ENCODE measurements at places on chromosomes 2 and 18.

DNA sequence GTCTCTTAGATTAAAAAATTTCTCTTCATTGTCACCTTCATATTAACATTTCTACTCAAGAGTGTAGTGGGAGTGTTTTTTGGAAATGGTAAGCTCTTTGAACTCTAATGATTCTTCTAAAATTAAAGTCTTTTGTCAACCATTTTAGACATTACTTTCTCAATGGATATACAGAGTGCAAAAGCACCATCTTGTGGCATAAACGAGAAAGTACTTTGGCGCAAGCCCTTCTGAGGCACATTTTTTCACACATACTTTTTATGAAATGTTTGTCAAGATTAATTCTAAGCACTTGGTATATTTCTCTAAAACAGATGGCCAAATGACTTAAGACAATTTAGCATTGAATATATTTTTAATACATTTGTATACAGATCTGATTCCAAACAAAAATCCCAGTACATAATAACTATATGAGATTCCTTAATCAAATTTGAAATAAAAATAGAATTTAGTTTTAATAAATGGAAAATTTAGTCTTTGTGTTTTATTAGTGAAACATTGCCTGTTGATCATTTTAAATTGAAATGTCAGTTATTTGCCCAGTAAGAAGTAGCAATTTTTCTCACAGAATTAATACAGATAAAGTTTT, 63.3 kb upstream of the GALNT5 start:
- no peak for DNase-seq

DNA sequence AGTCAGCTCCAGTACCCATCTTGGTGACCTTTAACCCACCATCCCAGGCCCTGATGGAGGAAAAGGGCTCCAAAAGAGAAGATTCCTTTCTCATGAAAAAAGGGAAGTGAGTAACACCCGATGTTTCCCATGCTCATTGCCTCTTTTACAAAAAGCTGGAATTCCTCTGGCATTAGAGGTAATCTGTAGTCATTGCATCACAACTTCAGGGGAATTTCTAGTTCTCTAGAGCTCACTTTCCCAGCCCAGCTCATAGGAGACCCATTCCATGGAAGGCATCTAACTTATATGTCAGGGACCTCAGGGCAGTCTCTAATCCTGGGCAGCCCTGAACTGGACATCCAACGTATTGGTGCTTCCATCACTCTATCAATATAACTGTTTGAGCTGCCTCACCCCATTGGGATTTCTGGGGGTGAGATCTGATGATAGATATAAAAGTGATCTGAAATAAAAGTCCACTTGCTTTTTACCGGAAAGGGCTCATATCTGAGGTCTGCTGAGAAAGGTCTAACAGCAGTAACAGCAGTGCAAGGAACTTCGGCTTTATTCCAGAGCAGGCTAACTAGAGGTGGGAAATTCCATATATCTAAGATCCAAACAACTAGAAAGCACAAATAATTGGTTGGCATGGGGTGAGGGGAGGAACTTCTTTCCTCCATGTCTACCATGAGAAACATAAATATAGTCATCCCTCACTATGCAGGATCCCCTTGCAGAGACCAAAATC, 106.1 kb downstream of the ETAA1 start:
- no peak for DNase-seq

GRCh38 chr18:50924372-50924771, 43.5 kb upstream of the ELAC1 start:
- DNase-seq: no peak

- DNase-seq: no peak
Observed at GRCh38 chr18:49476664-49477411, 10.2 kb downstream of the C18orf32 start.

GRCh38 chr18:80074697-80075096, 34.4 kb upstream of the ADNP2 start:
- no peak for DNase-seq

- DNase-seq: no peak
Observed at GRCh38 chr2:21633466-21633865, 509.7 kb downstream of the TDRD15 start.

DNA sequence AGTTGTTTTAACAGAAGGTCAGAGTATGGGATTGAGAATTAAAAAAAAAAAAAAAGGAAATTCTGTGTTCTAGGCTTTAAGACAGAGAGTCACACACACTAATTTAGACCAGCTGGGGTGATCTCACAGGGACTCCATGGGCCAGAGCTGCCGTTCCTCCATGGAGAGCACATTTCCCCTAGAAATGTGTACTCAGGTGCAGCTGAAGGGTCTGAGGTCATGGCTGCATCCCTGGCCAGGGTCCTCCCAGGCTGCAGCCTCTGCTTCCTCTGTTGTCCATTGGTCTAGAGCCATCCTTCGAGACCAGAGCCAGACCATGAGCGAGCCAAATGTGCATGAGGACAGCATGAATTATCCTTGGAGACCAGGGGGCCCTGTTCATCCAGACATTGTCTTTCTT, 190.1 kb upstream of the TNP1 start:
- DNase-seq: no peak

DNA sequence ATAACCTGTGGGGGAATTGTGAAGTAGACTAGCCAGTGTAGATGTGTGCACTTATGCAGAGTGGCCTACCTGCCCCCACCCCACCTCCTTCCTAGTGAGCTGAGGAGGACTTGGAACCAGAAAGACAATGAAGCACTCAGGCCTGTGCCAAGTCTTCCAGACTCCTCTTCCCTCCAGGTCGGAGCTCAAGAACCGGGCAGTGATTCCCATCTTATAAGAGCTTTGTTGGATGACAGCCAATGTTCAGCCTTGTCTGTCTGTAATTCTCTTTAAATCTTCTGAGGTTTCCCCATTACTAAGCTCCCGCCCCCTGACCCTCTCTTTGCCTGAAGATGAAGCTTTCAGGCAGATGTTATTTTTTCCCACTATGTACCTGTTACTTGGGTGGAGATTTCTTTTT, 121.0 kb downstream of the SMAD2 start:
- no peak for DNase-seq

DNA sequence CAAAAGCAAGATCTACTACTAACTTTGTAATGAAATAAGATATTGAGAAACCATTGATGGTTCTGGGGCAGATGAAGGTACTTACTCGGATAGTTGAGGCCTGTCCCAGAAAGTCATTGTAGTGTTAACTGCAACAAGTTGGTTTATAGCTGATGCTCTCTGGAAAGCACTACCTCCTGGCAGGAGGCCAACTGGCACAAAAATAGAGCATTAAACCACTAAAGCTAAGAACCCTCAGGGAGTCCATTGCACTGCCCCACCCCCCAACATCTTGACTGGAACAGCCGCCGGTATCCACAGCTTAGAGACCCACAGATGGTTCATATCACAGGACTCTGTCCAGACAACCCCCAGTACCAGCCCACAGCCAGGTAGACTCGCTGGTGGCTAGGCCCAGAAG, 552.5 kb upstream of the CRIM1 start:
- DNase-seq: no peak

DNA sequence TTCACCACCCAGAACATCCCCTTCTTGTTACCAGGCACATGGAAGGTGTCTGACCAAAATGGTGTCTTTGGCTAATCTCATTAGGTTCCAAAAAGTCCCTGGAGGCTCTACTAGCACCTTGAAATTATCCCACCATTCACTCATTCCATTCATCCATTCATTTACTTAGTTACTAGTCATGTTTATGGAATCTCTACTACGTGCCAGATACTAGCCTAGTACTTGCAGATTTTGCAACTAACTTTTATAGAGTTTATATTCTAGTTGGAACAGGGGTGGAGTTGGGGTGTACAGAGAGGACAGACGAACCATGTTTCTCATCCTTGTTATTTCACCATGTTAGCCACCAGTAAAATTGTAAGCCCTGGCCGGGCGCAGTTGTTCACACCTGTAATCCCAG, 4.0 kb upstream of the NOP58 start:
- no peak for DNase-seq

DNA sequence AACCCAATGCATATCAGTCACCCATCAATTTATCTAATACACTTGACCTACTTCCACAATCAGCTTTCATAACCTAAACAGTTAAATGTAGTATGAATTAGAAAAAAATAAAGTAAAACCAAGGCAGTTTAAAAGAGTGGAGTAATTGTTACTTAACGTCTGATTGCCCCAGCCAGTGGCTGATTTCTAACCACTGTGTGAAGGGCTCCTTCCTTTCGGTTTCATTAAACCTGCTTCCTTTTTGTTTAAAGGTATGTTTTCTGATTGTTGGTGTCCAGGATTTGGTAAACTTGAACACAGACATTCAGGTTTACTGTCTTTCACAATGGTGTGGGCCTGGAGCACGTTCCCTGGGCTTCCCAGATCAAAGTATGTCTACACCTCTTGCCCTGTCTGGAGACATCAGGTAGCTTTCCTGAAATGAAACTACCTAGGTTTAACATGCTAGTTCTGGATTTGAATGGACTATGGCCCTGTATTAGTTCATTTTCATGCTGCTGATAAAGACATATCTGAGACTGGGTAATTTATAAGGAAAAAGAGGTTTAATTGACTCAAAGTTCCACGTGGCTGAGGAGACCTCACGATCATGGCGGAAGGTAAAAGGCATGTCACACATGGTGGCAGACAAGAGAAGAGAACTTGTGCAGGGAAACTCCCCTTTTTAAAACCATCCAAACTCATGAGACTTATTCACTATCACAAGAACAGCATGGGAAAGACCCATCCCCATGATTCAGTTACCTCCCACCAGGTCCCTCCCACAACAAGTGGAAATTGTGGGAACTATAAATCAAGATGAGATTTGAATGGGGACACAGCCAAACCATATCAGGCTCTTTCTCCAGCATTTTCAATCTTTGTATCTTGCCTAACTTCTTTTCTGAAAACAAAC, 605.2 kb upstream of the ID2 start:
- no peak for DNase-seq

DNA sequence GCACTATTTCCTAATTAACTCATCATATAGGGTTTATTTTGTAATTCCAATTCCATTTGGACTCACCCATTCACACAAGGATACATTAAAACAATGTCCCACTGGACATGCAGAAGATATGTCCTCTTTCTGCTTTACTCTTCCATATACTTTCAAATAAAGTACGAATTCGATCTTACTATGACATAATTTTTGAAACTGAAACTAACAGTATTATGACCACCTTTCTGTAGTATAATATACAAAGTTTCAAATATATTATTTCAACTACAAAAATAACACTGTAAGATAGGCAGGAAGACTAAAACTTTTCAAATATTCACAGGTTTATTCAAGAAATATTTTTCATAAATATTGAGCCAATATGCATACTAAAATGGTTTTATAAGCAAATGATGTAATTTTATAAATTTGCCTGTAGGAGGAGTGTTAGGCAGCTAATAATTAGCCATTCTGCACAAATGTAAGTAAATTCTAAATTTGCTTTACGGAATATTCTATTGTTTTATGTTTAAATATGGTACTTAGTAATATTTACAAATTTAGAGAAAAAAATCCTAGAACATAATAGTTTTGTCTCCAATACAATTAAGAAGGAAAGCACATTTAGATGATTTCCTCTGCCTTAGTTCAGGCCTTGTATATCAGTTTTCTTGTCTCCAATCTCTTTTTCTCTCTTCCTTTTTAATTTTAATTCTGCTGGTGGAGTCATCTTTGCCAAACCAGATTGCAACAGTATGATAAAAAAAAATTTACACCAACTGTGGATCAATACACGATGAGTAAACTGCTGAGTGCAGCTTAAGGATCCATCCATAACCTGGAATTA, 85.9 kb downstream of the CERKL start:
- DNase-seq: no peak

- DNase-seq: peak; percentile 26
Observed at GRCh38 chr2:26088038-26088643, 54.3 kb downstream of the RAB10 start.

DNA sequence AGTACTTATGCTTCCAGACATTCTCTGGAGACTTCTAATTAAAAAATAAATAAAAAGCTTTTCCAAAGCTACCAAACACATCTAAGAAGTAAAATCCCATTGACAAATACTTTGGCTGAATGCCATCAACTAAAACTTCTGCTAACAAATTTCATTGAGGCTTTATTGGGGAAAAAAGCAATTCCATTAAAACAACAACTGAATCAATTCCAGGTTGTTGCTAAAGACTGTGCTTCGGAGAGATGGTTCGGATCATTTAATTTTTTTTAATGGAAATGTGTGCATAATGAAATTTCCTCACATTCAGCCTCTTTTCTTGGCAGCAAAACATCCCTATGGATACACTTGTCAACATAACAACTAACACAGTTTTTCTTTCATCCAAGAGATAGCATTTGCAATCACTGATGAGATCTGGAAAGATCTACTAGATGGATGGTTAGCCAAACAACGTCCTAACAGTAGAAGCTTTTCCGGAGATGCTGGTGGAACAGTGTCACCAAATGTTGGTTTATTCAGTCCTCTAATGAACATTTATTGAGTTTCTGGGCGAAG, 446.1 kb upstream of the FAM98A start:
- DNase-seq: no peak

DNA sequence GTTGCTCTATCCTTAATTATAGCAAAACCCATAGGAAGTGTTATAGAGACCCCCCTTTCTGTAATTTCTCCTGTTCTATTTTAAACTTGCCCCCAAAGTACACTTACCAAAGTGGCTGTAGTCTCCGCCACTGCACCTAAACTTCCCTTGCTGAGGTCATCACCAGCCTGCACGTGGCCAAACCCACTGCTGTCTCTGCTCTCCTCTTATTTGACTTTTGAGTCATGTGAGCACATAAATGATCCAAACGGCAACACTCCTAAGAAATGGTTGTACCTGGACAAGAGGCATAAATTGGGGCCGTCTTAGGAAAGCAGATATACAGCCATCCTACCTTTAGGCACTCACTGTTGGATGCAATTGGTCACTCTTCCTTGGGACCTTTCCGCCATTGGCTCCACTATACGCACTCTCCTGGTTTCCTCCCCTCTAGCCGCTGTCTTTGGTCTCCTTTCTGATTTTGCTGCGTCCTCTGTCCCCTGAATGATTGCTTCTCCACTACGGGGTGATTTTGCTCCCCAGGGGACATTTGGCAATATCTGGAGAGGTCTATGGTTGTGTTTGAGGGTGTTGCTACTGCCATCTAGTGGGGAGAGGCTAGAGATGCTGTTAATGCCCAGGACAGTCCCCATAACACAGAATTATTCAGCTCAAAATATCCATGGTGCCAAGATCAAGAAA, 19.2 kb upstream of the IL36G start:
- peak; percentile 18 for DNase-seq

DNA sequence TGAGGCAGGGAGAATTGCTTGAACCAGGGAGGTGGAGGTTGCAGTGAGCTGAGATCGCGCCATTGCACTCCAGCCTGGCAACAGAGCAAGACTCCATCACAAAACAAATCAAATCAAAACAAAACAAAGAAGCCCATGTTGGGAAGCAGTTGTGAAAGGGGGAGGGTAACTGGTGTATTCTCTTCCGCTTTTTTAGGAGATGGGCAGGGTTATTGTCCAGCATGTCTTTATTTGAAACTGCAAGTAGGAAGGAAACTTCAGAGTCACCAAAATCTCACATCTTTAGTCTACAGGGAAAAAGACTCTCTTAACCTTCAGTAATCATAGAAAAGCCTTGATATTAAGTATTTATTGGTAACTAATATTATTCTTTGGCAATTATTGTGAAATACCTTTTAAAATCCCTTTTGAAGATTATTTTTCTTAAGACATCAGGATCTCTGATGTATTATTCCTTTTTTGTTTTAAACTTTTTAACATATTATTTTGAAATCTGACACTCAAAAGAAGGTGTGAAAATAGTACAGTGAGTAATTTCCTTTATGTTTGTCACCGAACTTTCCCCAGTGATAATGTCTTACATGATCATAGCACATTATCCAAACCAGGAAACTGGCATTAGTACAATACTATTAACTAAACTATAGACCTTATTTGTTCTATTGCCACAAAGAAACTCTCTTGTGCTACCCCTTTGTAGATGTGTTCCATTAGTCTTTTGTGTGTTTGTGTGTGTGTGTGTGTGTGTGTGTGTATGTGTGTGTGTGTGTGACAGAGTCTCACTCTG, 84.3 kb upstream of the LTBP1 start:
- no peak for DNase-seq

Measured in activated CD4-positive, alpha-beta T cell treated with anti-CD3 and anti-CD28 coated beads for 4 hours (primary cell).